ENCODE measurements at places on chromosomes 7 and 10.

GRCh38 chr7:13077466-13077865, 390.0 kb downstream of the ARL4A start:
- no peak for DNase-seq

GRCh38 chr10:4945766-4946717, 17.2 kb upstream of the AKR1C1 start:
- no peak for DNase-seq

DNA sequence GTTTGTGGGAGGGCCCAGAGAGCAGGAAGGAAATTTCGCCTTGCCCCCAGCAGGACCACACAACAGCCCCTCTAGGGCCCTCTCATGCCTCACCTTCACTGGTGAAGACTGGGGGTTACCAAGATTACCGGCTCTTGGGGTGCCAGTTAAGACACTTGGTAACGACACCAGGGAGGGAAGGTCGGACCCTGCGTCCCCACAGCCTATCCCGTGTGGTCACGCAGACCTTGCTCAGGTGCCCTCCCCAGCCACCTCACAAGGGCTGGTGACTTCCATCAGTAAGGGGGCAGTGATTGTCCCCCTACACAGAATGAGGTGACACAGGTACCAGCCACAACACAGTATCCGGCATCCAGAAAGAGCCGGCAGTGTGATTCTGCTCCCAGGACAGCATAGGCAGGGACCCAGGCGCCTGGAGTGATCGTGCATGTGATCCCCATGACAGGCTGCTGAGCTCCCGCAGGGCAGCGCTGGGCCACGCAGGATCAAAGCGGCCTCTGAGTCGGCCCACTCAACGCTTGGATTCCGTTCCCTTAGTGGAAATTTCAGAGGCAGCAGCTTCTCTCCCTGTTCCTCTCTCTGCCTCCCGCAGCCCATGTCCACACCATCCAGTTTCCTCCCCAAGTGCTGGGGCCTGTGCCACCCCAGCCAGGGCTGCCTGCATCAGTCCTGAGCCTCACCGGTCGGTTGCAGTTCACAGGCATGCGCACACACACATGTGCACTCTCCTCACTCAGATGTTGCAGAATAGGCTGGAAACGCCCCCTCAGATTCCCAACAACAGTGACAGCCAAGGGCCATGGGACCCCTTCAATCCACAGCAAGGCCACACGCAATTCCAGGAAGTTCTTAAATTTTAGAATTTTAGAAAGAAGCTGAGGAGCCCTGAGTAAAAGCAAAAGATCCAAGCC, 35.8 kb downstream of the CAMK2B start:
- no peak for DNase-seq

GRCh38 chr10:121051171-121051570, 200.0 kb downstream of the WDR11 start:
- no peak for DNase-seq

- DNase-seq, result no peak
Observed at GRCh38 chr7:43749383-43749940, 9.0 kb upstream of the BLVRA start.

DNA sequence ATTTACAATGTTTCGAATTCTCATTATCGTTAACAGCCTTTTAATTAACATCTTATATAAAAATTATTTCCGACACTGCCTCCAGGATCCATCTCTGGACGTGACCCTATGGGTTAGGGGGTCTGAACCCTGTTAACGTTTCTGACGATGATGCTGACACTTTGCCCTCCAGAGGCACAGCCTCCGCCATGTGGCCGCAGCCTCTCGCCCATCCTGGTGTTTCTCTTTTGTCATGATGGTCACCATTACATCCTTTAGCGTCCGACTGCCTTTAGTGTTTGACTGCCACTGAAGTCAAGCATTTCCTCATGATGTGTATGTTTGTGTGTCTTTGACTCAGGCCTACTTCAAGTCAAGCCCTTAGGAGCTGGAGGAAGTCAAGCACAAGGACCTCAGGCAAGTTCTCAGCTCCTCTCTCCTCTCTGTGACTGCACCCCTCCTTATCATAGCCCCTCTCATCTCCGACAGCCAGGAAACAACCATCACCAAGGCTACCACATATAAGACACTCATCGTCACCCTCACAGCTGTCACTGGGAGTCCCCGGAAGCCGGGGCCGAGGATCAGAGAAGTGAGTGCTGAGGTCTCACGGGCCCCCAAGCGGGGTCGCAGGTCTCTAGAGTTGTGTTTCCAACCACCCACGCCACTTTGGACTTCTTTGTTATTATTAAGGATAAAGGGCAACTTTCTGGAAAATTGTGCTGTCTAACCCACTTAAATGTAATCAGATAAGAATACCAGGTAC, 96.1 kb upstream of the PPP2R2D start:
- no peak for DNase-seq

GRCh38 chr10:100841528-100841927, 71.2 kb upstream of the SLF2 start:
- no peak for DNase-seq

DNA sequence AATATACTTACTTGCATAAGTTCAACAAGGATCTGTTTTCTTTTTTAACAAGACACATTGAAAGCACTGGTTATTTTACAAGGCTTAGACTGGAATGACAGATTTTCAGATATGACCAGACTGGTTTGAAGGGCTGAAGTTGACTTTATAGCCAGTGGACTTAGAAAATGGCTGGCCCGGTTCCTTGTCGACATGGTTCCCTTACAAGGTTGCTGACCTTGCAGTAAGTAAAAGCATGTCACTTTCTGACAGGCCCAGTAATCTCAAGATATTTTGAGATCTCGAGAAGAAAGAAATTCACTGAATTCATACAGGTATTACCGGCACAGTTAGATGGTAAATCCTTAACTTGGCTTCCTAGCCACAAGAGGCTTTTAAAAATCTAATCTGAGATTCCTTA, 136.5 kb downstream of the COBL start:
- DNase-seq, result no peak

GRCh38 chr7:5634107-5634950, 147.1 kb downstream of the RNF216 start:
- DNase-seq, result no peak

Data from frontal cortex (tissue), 4 donors.